Activated naive CD4-positive, alpha-beta T cell treated with Interleukin-2 at 50 U/mL for 16 hours (primary cell): ENCODE measurements at places on chromosomes 11 and 22.

GRCh38 chr11:31768749-31769640 lies 42.1 kb downstream of the PAX6 start:
- DNase-seq: no peak

GRCh38 chr11:78205256-78205655 lies 16.5 kb downstream of the USP35 start:
- DNase-seq: no peak

DNA sequence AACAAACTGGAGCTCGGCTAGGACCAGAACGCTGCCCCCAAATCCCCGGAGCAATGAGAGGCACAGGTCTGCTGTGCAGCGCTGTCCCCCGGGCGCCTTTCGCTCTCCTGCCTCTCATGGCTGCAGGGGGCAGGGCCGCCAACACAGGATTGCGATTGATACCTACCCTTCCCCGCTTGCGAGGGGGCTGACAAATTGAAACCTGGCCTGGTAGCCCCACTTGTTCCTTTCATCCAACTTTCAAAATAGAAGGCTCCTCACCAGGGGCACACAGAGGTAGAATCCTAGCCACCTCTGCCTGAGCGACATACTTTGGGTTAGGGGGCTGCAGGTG lies 642 bp upstream of the CASTOR1 start:
- DNase-seq: no peak

GRCh38 chr11:279966-280705 lies 1.9 kb downstream of the NLRP6 start:
- peak; percentile 48 for DNase-seq

- DNase-seq: no peak
Measured at GRCh38 chr11:35157814-35158700, 19.1 kb downstream of the CD44 start.

GRCh38 chr11:72609045-72609444 lies 65.2 kb downstream of the PDE2A start:
- DNase-seq: no peak

GRCh38 chr11:7645206-7645605 lies 28.1 kb downstream of the CYB5R2 start:
- no peak for DNase-seq

DNA sequence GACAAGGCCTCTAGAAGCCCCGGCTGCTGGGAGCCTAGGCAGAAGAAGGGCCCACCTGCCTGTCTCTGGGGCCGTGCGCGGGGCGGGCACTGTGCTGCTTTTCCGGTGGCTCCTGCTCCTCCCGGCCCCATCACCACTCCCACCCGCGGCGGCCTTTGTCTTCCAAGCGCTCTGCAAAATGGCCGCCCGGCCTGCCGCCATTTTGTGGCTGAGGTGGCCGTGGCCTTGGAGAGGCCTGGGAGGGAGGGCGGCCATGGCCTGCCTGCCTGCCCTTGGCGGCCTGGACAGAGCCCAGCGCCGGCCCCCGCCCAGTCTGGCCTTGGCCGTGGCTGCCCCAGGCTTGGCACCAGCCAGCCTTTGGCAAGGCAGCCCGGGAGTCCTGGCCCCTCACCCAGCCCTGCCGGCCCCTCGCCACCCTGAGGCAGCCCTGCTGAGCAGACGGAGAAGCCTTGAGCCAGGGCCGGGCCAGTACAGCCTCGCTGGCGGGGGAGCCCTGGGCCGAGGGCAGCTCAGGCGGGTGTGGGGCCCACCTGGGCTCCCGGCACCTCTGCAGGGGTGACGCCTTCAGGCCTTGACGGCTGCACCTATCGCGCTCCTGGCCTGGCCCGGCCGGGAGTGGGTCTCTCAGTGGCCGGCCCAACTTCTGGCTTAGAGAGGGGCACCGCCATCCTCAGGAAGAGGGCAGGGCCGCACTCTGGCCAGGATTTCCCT lies 46.0 kb upstream of the PPARA start:
- no peak for DNase-seq

- DNase-seq: no peak
Measured at GRCh38 chr11:19674836-19675235, 37.8 kb upstream of the NAV2 start.
